HCT116 (cell line): ENCODE measurements at places on chromosomes 4 and X.

- no peaks in the 10 kb centered on the region for H3K4me1 ChIP-seq
- no peak for DNase-seq
- no peaks in the 10 kb centered on the region for H3K36me3 ChIP-seq
- no peak overlapping the region for H3K27ac ChIP-seq
These were observed 16.0 kb downstream of the ZNF275 start for GRCh38 chrX:153349952-153350351.

- H3K4me3 ChIP-seq = no peak overlapping the region
- no peaks in the 10 kb centered on the region for H3K27me3 ChIP-seq
- no peaks in the 10 kb centered on the region for H3K36me3 ChIP-seq
- H3K27ac ChIP-seq = no peak overlapping the region
- H3K4me1 ChIP-seq = no peaks in the 10 kb centered on the region
- peak; percentile 32 for DNase-seq
These were observed 251.5 kb downstream of the GPM6A start for GRCh38 chr4:175560604-175561003.

GRCh38 chrX:100647095-100647494 lies 3.1 kb downstream of the SRPX2 start:
- H3K4me1 ChIP-seq = peaks cover 19% of the 10 kb centered on the region
- DNase-seq = no peak
- no peaks in the 10 kb centered on the region for H3K36me3 ChIP-seq
- no peak overlapping the region for H3K27ac ChIP-seq
- H3K4me3 ChIP-seq = no peak overlapping the region

GRCh38 chr4:168796362-168797106 lies 213.5 kb downstream of the CBR4 start:
- no peaks in the 10 kb centered on the region for H3K27me3 ChIP-seq
- no peaks in the 10 kb centered on the region for H3K36me3 ChIP-seq
- DNase-seq = peak; percentile 52
- H3K4me3 ChIP-seq = peak overlapping the region; percentile 25
- H3K4me1 ChIP-seq = peaks cover 40% of the 10 kb centered on the region

GRCh38 chr4:81052119-81053068 lies 21.9 kb downstream of the BMP3 start:
- H3K27me3 ChIP-seq = peaks cover 48% of the 10 kb centered on the region
- H3K36me3 ChIP-seq = no peaks in the 10 kb centered on the region
- H3K27ac ChIP-seq = no peak overlapping the region
- H3K4me1 ChIP-seq = no peaks in the 10 kb centered on the region
- DNase-seq = peak; percentile 59
